ENCODE measurements at places on chromosomes 16 and 17.
A peak's percentile ranks its signal among the peaks of the same experiment; 100 is the strongest.

GRCh38 chr17:11780621-11781020 lies 182.4 kb downstream of the DNAH9 start:
- no peak for DNase-seq

DNA sequence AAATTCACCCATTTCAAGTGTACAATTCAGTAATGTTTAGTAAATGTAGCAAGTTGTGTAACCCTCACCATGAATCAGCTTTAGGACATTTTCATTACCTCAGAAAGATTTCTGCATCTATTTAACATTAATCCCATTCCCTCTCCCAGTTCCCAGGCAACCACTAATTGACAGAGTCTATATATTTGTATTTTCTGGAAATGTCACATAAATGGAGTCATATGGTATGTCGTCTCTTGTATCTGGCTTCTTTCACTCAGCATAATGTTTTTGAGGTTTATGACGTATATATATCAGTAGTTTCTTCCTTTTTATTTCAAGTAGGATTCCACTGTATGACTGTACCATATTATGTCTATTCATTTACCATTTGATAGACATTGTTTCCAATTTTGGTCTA lies 199.8 kb downstream of the CYB561 start:
- DNase-seq = no peak

DNA sequence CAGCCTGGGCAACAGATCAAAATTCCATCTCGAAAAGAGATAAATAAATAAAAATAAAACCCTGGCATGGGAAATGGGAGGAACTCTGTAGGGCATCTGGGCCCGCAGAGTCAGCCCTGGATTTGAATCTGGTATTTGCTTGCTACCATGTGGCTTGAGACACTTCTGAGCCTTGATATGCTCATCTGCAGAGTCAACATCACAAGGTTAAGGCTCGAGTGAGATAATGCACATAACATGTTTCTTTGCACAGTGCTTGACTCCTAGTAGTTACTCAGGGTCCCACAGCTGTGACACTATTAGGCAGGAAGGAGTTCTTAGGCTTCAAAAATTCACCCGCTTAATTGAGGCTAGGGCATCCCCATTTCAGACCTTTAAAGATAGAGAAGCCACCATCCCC lies 21.3 kb downstream of the CDK5RAP3 start:
- no peak for DNase-seq

DNA sequence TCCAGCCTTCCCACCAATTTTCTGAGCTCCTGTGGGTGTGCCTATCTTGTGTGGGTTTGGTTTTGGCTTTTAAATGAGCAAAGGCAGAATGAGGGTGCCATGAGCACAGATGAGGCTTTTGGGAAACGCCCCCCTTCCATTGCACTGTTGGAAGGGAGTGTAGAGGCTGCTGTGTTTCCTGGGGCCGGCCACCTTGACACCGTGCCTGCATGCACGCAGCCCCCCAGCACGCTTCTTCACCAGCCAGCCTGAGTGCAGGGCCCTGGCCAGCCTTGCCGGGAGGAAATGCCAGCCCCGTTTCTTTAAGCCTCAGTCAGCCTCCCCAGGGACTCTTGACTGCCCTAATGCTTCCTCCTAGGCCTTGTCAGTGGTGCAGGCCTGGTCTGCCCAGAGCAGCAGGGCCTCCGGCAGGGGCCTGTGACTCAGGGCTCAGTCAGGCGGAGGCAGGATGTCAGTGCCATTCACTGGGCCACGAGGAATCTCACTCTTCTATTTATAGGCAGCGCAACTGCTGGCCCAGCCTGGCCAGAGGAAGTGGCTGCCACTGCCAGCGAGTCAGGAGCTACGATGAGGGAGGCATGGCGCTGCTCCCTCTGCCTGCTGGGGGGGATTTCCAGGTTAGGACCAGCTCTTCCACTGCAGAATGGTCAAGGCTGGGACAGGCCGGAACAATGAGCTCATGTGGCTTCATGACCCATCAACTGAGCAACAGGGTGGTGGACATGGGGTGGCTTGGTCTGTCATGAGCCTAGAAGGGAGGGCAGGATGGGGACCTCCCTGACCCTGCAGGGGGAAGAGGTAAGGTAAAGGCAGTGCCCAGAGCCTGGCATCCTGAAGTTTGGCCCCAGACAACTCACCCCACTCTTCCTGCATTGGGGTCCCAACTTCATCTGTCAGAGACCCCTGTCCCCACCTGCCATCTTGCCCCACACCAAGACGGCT lies 205.2 kb downstream of the RAB11FIP4 start:
- DNase-seq = no peak

GRCh38 chr17:28076144-28076543 lies 33.7 kb downstream of the NLK start:
- DNase-seq = no peak

GRCh38 chr17:82229698-82230608 lies 1.1 kb downstream of the SLC16A3 start:
- no peak for DNase-seq

- no peak for DNase-seq
Measured at GRCh38 chr16:80174416-80174815, 366.4 kb upstream of the DYNLRB2 start.

DNA sequence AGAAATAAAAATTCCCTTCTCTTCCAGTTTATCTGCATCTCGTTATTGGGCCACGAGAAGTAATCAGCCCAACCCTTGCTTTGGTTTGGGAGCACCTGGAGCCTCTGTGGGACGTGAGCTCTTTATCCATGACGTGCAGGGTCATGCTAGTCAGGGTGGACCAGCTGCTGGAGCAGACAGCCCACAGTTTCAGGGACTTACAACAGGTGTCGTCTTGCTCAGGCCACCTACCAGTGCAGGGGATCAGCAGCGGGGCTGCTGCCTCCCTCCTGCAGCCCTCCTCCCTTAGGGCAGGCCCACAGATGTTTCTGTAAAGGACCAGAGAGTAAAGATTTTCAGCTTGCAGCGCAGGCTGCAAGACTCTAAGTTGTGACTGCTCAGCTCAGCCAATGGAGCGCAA lies 16.9 kb downstream of the ADAD2 start:
- no peak for DNase-seq

- no peak for DNase-seq
Measured at GRCh38 chr16:83915081-83915480, 16.2 kb downstream of the MLYCD start.

DNA sequence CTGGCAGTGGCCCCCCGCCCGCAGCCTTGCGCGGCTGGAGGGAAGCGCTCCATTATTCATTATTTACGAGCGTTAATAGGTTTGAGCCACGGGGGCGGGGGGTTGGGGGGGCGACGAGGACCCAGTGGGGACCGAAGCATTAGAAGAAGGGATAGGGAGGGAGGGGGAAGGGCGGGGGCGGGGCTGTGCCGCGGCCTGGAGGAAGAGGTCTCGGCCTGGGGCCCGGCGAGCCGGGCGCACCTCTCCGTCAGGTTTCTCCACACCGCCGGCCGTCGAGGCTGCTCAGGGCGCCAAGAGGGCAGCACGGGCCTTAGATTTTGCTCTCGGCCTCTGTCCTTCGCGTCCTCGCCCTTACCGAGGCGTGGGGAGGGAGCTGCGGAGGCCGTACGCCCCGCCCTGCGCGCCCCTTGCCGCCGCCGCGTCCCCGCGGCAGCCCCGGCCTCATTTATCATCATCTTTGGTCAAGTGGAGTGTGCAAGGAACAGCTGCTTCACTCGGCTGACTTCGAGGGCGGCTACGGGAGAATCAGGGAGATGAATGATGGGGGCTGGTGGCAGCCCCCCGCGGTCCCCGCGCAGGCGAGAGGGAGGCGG lies 54.2 kb downstream of the SREBF1 start:
- no peak for DNase-seq

GRCh38 chr16:70576431-70577255 lies 53.0 kb downstream of the SF3B3 start:
- DNase-seq = no peak

- no peak for DNase-seq
Measured at GRCh38 chr17:64491994-64492393, 4.9 kb downstream of the POLG2 start.

DNA sequence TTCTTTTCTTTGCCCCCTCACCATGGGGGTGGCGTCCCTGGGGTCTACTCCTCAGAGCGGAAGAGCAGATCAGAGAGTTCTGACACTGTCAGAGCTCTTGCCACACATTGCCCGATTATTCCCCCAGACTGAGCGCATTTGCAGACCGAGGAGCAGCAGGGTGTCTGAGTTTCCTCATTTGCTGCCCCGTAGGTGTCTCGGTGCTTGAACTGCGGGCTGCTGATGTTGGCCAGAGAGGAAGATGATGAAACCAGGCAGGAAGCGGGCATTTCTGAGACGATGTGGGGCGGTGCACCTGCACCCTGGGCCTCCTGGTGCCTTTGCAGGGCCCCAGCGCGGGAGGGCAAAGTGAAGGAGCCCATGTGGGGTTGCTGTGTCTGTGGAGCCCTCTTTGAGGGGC lies 55.2 kb downstream of the ARSG start:
- peak; percentile 34 for DNase-seq

- DNase-seq = peak; percentile 47
Measured at GRCh38 chr17:3827124-3827773, 18.8 kb downstream of the NCBP3 start.

- DNase-seq = no peak
Measured at GRCh38 chr16:11390573-11391495, 45.6 kb downstream of the RMI2 start.

GRCh38 chr16:1859650-1860049 lies 12.3 kb downstream of the MEIOB start:
- DNase-seq = no peak

- no peak for DNase-seq
Measured at GRCh38 chr17:83006515-83007455, 72.6 kb upstream of the METRNL start.

GRCh38 chr17:63682441-63682840 lies 17.5 kb downstream of the LIMD2 start:
- no peak for DNase-seq

GRCh38 chr16:7330709-7331108 lies 1.9 kb upstream of the RBFOX1 start:
- DNase-seq = no peak

GRCh38 chr17:55407641-55408566 lies 13.7 kb downstream of the MMD start:
- no peak for DNase-seq

DNA sequence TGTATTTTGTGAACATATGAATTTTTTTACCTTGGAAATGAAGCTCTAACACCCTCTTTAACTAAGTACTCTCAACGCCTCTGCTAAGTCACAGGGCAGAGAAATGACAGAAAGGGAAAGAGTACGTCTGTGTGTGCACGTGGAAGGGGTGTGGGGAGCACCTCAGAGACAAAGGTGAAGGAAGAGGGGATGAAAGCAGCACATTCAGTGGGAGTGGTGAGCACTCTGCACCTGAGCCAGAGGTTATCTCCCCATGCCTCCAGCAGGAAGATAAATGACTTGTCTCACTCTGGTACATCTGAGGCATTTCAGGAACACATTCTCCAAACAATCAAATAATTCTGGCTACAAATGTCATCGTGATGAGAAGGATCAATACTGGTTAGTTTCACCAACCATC lies 15.0 kb downstream of the GNA13 start:
- DNase-seq = no peak

DNA sequence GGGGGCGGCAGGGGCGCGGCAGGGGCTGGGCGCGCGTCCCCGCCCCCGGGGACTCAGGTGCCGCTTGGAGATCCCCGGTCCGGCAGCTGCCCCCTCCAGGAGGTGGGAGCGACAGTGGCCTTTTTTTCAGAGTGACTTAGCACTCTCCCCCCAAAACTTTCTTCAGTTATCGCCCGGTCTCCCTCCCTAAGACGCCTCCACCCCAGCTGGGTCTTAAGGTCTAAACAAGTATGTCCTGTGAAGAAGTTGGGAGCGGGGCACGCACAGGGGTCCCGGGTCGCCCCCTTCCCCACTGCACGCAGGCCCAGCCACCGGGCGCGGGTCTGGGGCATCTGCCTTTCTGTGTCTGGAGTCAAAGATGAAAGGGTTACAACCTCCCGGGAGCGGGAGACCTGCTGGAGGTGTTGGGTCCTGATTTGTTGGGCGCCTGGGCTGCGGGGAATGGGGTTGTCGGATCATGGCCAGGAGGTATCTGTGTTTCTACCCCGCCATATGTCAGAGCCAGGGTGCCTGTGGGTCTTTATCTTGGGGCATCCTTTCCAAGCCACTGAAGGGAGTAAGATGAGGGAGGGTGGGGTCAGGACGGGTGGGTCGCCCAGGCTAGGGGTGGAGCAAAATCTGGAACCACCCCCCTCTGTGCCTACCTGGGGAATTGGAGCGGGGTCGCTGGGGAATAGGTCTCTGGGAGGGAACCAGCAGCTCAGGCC lies 757 bp downstream of the FMNL1 start:
- DNase-seq = no peak

GRCh38 chr16:86082418-86083030 lies 183.6 kb downstream of the IRF8 start:
- no peak for DNase-seq

DNA sequence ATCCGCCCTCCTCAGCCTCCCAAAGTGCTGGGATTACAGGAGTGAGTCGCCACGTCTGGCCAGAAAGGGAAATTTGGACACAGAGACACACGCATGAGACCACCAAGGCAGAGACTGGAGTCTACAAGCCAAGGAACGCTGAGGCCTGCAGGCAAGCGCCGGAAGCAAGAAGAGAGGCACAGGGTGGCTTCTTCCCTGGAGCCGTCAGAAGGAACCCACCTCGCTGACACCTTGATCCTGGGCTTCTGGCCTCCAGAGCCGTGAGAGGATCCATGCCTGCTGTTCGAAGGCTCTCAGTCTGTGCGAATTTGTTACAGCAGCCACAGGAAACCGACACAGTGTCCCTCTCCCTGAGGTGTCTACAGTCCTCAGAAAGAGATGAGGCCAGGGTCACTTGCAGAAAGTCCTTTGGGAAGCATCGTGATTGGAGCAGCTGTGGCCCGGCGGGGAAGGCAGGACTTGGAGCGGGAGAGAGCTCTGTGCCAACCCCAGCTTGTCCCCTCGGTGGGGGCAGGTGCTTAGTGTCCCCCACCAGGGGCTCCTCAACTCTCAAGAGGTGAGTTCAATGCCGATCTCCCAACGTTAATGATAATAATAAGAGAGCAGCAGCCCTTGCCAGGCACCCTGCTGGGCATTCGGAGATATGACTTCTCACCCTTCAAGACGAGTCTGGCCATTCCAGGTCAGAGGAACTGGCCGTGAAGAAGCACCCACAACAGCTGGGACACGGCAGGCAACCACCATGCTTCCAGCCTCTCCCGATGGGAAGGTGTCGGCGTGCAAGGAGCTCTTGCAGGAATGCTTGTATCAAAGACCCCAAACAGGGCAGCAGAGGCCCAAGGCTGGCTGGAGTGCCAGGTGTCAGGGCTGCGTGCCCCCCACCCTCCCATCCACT lies 68.4 kb upstream of the TNRC6C start:
- no peak for DNase-seq

- no peak for DNase-seq
Measured at GRCh38 chr17:2063261-2064146, 8.6 kb downstream of the HIC1 start.

- no peak for DNase-seq
Measured at GRCh38 chr17:47096343-47096742, 92.8 kb downstream of the CDC27 start.

- no peak for DNase-seq
Measured at GRCh38 chr17:43410557-43411368, 12.0 kb downstream of the ARL4D start.

Data from stimulated activated CD8-positive, alpha-beta memory T cell treated with anti-CD3 and anti-CD28 coated beads, Interleukin-2, amount 100 ng/mL, for 1 hour (primary cell).